ENCODE measurements at places on chromosomes 3 and 15.

- DNase-seq: no peak
Measured at GRCh38 chr15:50675535-50676144, 11.0 kb downstream of the TRPM7 start.

DNA sequence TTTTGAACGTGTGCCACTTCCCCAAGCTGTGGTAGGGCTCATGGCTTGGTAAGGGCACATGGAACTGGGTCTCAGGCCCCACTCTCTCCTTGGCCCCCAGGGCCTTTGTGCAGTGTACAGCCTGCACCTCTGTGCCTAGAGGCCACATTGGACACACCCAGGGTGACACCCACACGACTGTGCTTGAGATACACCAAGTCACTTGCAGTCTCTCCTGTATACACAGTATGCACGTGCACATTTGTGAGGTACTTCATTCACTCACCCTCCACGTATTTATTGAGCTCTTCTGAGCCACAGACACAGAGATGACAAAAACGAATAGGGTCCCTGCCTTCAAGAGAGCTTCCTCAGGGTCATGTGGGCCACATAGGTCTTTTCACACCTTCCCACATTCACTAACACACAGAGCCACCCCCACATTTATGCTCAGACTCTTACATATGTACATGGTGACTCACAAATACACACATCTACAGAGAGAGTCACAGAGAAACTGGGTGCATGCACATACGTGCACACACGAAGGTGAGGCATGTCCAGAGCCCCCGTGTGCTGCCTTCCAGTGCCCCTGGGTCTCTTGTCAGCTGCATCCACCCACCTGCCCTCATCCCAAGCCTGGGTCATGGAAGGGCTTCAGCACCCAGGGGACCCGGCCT lies 9.8 kb upstream of the TMEM115 start:
- DNase-seq: no peak

GRCh38 chr3:37812499-37812896 lies 49.2 kb upstream of the CTDSPL start:
- no peak for DNase-seq

DNA sequence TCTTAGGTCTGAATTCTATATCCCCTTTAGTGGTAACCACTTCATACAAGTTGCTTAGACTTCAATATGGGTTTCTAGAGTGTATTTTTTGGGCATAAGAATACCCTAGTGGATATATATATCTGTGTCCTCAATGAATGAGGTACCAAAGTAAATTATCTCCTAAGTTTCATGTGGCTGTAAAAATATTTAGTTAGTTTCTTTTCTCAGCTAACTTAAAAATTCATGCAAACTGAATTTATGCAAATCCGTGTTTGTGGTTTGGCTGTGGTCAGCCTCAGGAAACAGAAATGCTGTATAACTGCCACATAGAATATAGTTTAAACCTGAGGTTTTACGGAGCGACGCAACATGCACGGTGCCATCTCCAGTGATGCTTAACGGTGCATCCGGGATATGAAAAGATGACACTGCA lies 80.3 kb downstream of the PEX5L start:
- no peak for DNase-seq

DNA sequence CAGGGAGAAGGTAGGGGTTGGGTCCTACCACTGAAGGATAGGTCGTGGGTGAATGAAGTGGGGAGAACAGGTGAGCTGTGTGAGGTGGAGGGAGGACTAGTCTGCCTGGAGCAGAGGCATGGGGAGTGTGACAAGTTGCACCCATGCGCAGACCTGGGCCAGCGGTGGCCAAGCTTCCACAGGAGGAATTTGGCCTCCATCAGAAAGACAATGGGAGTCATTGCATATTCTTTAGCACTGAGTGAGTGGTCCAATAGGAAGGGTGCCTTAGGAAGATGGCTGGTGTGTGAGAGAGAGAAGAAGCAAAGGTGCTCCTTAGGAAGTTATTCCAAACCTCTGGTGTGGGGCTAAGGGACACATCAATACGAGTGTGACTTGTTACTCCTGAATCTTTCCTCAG lies 191.1 kb downstream of the KCNAB1 start:
- no peak for DNase-seq

DNA sequence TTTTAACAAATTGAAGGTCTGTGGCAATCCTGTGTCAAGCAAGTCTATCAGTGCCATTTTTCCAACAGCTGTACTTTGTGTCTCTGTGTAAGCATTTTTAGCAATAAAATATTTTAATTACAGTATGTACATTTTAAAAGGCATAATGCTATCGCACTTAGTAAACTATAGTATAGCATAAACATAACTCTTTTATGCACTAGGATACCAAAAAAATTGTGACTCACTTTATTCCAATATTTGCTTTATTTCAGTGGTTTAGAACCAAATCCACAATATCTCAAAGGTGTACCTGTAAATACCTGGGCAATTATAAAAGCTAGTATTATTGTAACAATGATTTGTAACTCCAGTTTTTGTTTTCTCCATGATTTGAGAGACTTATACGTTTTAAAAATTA lies 46.5 kb downstream of the FRMD5 start:
- no peak for DNase-seq

- no peak for DNase-seq
Measured at GRCh38 chr3:99625643-99626416, 12.6 kb upstream of the COL8A1 start.
